Psoas muscle (tissue), 8 donors: ENCODE measurements at places on chromosomes 16 and 17. TPM values are rescaled to one million over a fixed set of nuclear protein-coding genes. Genes with fewer than 3 reads are reported as not detected.

The MT4 gene
- not detected for total RNA-seq

The ZNRF1 gene
- total RNA-seq = 34.5 TPM

DNA sequence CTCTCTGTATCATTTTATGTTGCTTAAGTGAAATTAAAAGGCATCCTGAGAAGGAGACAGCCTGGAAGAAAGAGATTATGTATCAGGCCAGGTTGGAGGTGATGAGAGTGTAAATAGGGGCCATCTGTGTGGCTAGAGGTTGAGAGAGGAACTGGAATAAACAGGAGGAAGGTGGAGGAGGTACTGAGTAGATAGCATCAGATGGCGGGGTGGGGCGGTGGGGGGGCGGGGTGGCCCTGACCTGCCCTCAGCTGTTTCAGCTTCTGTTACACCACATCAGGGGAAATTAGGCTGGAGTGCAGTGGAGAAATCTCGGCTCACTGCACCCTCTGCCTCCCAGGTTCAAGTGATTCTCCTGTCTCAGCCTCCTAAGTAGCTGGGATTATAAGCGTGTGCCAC lies 6.9 kb upstream of the KCNG4 start:
- H3K36me3 ChIP-seq = no peaks in the 10 kb centered on the region
- H3K27ac ChIP-seq = no peak overlapping the region
- no peaks in the 10 kb centered on the region for H3K27me3 ChIP-seq
- H3K4me1 ChIP-seq = no peaks in the 10 kb centered on the region
- no peak overlapping the region for H3K4me3 ChIP-seq

DNA sequence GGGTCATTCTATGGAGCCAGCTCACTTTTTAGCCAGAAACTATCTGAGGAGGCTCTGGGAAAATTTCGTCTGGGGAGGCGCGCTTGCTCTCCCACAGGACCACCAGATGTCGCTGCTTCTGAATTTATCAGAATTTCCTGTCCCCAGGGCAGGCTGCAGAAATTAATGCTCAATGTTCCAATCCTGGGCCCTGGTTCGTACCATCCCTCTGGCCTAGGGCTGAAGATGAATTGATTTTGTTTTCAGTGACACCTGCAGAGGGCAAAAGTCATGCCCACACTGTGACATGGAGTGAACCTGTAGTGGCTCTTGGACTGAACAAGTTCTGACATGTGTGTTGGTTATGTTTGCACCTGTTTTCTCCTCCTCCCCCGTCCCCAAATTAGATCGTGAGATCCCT lies 482.6 kb downstream of the NPIPA7 start:
- DNase-seq = peak; percentile 19
- no peak overlapping the region for H3K4me3 ChIP-seq
- no peaks in the 10 kb centered on the region for H3K36me3 ChIP-seq
- no peaks in the 10 kb centered on the region for H3K4me1 ChIP-seq
- no peak overlapping the region for H3K27ac ChIP-seq

DNA sequence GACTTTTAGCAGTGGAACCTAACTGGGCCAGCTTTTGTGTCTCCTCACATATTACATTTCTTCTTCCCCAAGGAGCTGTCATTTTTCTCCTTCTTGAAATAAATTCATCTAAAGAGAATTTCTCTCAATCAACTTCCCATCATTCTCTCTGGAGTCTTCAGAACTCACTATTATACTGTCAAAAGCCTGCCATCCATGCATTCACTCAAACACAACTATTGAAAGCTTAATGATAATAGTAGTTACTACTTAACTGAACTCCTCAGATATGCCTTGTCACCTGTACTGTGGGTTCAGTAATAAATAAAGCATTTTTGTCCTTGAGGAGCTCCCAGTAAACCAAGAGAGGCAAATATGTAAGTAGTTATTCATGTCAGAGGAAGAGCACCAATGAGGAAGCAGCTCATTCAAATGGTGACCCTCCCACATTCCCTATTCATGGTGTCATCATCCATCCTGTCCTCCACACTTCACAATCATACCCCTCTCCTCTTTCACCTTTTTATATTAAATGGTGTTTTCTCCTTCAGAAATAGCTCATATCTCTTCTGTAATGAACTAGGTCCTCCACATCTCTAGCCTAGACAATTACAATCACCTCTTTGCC lies 162.6 kb downstream of the CA10 start:
- no peak for DNase-seq
- H3K4me3 ChIP-seq = no peak overlapping the region
- H3K27ac ChIP-seq = no peak overlapping the region
- H3K4me1 ChIP-seq = no peaks in the 10 kb centered on the region
- no peaks in the 10 kb centered on the region for H3K36me3 ChIP-seq

DNA sequence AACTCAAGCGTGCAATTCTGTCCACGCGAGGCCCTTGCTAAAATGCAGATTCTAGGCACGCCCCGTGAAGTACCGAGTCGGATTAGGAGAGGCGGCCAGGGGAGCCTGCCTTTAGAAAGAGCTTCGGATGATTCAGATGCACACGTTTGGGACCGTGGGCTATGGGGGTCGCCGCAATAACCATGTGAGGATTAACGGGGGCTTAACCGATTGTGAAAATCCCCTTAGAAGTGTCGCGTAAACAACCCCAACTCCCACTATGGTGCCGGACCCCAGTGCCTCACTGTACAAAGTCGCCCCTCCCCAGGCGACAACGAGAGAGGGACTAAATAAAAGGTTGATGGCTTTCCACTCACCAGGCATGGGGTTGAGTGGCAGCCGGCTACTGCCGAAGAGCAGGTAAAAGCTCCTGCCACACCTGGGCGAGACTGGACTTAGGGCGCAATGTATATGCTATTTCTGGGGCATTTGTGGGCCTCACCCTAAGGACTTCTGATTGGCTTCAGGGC lies 635 bp upstream of the SP2 start:
- peak overlapping the region; percentile 82 for H3K4me3 ChIP-seq
- DNase-seq = no peak
- peaks cover 12% of the 10 kb centered on the region for H3K36me3 ChIP-seq
- H3K27ac ChIP-seq = peak overlapping the region; percentile 93

DNA sequence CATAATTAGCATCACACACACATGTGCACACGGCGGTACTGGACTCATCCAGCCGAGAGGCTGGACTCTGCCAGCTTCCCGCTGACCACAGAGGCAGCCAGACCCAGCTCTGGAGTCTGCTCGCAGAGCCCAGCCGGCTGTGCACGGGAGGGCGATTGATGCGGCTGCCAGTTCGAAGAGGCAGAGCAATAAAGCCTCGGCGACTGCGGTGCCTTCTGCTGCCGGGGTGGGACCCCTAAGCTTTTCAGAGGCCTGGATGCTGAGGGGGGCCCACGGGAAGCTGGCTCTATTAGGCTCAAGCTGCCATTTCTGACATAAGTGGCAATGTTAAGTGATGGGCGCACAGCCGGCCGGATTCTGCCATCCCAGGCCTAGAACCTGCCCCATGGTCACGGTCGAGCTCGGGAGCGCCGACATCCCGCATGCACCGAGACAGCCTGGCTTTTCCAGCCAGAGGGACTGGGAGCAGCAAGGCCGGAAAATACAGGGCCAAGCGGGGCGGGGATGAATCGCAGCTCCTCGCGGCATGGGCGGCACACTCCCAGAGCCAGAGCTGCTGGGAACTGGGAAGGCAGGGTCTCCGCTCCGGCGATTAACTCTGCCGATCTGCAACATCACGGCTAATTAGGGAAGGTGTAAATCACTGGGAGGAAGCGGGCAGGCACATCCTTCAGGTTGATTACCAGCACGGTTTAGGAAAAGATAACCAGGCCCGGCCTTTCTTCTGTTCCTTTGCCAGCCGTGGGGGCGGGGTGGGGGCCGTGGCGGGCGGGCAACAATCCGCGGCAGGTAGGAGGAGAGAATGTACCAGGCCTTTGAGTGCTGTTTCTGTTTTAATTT lies 57.7 kb downstream of the TBC1D16 start:
- no peaks in the 10 kb centered on the region for H3K36me3 ChIP-seq
- no peaks in the 10 kb centered on the region for H3K4me1 ChIP-seq
- no peak for DNase-seq
- no peak overlapping the region for H3K4me3 ChIP-seq
- peaks cover 22% of the 10 kb centered on the region for H3K27me3 ChIP-seq

- no peaks in the 10 kb centered on the region for H3K4me1 ChIP-seq
- no peak overlapping the region for H3K27ac ChIP-seq
These were observed 39.3 kb upstream of the CARMIL2 start for GRCh38 chr16:67605641-67606040.
